ENCODE measurements at places on chromosomes 7 and 10. TPM values are rescaled to one million over a fixed set of nuclear protein-coding genes. Genes with fewer than 3 reads are reported as not detected.

C10orf90 gene
- total RNA-seq: not detected

C10orf67 gene
- total RNA-seq: not detected

LRRTM3 gene
- total RNA-seq: not detected

GJD4 gene
- total RNA-seq: not detected

EGFR gene
- 3.6 TPM for total RNA-seq

SUN3 gene
- total RNA-seq: not detected

LRIT1 gene
- total RNA-seq: not detected

Data from vein endothelial cell (primary cell).